Chondrocyte (in vitro differentiated cells): ENCODE measurements at places on chromosomes 12 and 14. TPM values are rescaled to one million over a fixed set of nuclear protein-coding genes. Genes with fewer than 3 reads are reported as not detected.

GRCh38 chr12:109449845-109450532 is 27.1 kb downstream of the KCTD10 start:
- H3K27ac ChIP-seq, result peak overlapping the region; percentile 43
- no peak overlapping the region for H3K4me3 ChIP-seq
- H3K27me3 ChIP-seq, result no peaks in the 10 kb centered on the region

- H3K27ac ChIP-seq, result peak overlapping the region; percentile 80
- no peak for DNase-seq
- H3K4me3 ChIP-seq, result no peak overlapping the region
- peaks cover 22% of the 10 kb centered on the region for H3K4me1 ChIP-seq
- peaks cover 1% of the 10 kb centered on the region for H3K36me3 ChIP-seq
Observed at GRCh38 chr14:37056473-37056872, 115.9 kb downstream of the SLC25A21 start.

Gene KLHL33
- not detected in 3 replicates for total RNA-seq

Gene RGS6
- total RNA-seq, result 0.12 to 0.17 TPM in 2 of 3 replicates, not detected in the other

GRCh38 chr14:53536446-53536845 is 383.3 kb upstream of the DDHD1 start:
- peaks cover 30% of the 10 kb centered on the region for H3K4me1 ChIP-seq
- no peaks in the 10 kb centered on the region for H3K27me3 ChIP-seq
- no peak for DNase-seq
- H3K4me3 ChIP-seq, result no peak overlapping the region
- H3K36me3 ChIP-seq, result no peaks in the 10 kb centered on the region

Gene CLEC1A
- total RNA-seq, result not detected in 3 replicates

GRCh38 chr14:103072595-103073366 is 11.2 kb upstream of the LBHD2 start:
- no peaks in the 10 kb centered on the region for H3K36me3 ChIP-seq
- H3K4me1 ChIP-seq, result peaks cover 14% of the 10 kb centered on the region
- H3K27me3 ChIP-seq, result no peaks in the 10 kb centered on the region
- no peak overlapping the region for H3K4me3 ChIP-seq
- H3K27ac ChIP-seq, result peak overlapping the region; percentile 69

Gene FOXN4
- total RNA-seq, result not detected in 3 replicates

DNA sequence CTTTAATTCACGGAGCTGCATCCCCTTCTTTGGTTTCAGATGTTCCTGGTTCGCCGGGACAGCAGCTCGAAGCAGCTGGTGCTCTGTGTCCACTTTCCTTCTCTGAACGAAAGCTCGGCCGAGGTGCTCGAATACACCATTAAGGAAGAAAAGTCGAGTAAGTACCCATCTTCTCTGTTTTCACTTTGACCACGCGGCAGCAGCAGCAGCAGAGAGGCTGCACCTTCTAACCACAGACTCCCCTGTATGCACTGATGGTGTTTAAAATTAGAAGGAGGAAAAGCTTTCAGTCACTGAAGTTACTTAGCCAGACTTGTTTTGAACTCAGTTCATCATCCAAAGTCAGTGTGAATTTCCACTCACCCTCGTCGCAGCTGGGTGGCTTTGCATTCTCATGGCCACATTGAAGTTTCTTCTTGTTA is 63.8 kb downstream of the RIN3 start:
- no peaks in the 10 kb centered on the region for H3K4me1 ChIP-seq
- no peak for DNase-seq
- H3K36me3 ChIP-seq, result peaks cover 25% of the 10 kb centered on the region

Gene PLEKHG7
- total RNA-seq, result not detected in 3 replicates

DNA sequence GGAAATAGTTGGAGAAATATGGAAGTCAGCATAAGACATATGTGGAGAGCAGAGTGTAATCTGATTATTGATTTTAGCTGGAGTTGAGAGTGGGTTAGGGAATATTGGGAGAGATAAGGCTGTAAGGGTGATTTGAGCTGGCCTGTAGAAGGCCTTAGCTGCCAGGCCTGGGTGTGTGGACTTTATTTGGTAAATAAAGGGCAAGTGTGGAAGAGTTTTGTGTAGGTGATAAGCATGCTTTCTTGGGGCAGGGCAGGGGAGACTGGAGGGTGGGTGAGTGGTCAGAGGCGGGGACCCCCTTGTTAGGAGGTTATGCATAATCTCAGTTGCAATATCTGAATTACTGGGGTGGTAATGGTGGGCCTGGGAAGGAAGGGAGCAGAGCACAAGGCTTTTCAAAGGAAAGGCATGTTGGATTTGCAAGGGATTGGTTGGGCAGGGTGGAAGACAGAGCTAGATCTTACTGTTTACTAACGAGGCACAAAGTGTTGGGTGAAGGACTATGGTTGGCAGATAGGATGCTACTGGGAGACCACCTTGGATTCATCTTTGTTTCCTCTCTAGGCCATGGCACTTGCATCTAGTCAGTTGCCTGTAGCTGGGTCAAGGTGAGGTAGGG is 5.5 kb downstream of the KHNYN start:
- H3K4me3 ChIP-seq, result no peak overlapping the region
- H3K27ac ChIP-seq, result peak overlapping the region; percentile 76
- no peaks in the 10 kb centered on the region for H3K27me3 ChIP-seq
- DNase-seq, result no peak
- peaks cover 42% of the 10 kb centered on the region for H3K4me1 ChIP-seq

DNA sequence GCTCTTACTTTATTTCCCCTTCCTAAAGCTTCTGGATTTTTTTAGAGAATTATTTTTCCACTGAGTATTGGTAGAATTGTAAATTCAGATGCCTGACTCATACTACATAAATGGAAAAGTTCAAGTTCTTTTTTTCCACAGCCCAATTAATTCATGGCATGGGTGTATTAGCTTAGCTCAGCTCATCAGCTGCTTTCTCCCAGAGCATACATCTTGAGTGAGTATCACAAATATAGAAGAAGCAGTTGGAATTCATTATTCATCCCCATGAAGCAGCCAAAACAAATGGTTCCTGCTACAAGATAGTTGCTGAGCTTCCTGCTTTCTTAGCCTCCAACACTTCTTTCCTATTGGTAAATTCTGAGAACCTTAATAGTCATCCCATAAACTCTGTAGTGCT is 105.1 kb downstream of the C12orf50 start:
- peaks cover 2% of the 10 kb centered on the region for H3K27me3 ChIP-seq
- H3K27ac ChIP-seq, result no peak overlapping the region
- no peak overlapping the region for H3K4me3 ChIP-seq

Gene FAR2
- 11.1 to 19.6 TPM (median 19.3 TPM) in 3 replicates for total RNA-seq

Gene NEMP1
- total RNA-seq, result 11.7 to 14.7 TPM (median 12.9 TPM) in 3 replicates

DNA sequence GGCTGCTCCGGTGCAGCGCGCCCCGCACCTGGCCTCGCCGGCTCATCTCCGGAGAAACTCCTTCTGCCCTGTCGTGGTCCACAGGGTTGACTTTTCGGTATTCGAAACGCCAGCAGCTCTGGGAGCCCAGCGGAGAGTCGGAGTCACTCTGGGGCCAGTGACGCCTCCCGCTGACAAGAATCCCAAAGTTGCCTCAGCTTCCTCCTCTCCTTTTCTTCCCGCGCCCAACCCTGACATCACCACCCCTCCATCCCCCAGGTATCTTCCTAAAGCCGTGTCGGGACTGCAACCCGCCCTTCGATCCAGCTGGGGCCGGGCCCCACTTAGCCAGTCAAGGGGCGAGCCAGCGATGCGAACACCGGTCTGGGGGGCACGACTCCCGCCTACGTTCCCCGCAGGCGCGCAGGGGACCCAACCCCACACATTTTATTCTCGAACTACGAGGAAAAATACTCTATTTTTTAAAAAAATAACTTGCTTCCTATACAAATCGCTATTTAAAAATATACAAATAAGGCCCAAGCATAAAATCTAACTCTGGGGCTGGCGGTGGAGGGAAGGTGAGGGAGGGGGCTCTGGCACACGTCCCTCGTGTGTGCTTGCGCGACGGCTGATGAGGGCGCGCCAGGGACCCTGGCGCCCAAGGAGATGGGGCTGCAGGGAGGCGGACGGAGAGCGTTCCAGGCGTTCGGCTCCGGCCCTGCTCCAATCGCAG is 2.1 kb downstream of the NKX2-8 start:
- H3K4me3 ChIP-seq, result peak overlapping the region; percentile 41
- H3K4me1 ChIP-seq, result peaks cover 9% of the 10 kb centered on the region
- H3K27me3 ChIP-seq, result peaks cover 54% of the 10 kb centered on the region
- H3K27ac ChIP-seq, result no peak overlapping the region

Gene TAMALIN
- 11.1 to 15.7 TPM (median 13.7 TPM) in 3 replicates for total RNA-seq

GRCh38 chr12:53700567-53700966 is 24.7 kb upstream of the ATP5MC2 start:
- H3K4me3 ChIP-seq, result no peak overlapping the region
- no peak overlapping the region for H3K27ac ChIP-seq
- DNase-seq, result no peak
- H3K4me1 ChIP-seq, result peaks cover 13% of the 10 kb centered on the region
- no peaks in the 10 kb centered on the region for H3K36me3 ChIP-seq

DNA sequence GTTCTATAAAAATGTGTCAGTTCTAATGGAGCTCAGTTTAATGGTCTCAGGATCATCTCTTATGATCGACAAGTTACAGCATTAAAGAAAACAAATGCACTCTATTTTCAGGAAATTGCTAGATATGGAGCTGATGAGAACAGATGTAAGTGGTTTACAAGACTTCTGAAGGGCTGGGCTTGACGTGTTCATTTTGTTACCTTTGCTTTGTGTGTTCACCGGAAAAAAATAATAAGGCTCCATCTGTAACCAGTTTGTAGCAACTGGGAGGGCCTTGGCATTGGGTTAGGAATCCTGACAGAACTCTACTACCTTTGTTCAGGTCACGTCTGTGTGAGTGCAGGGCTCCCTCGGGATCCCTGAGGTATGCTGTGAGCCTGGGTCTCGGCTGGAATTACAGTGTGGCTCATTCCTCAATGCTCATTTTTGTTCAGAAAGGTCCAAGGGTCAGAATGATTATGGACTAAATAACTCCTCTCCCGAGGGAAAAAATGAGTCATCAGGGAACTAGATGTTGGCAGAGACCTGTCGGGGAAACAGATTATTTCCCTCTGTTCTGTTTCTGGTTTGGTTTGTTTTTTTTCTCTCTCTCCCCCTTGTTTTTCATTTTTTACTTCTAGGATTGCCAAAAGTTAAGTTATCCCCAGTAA is 158.0 kb downstream of the SLC5A8 start:
- H3K36me3 ChIP-seq, result no peaks in the 10 kb centered on the region
- peaks cover 28% of the 10 kb centered on the region for H3K4me1 ChIP-seq
- DNase-seq, result no peak
- peak overlapping the region; percentile 11 for H3K4me3 ChIP-seq
- no peaks in the 10 kb centered on the region for H3K27me3 ChIP-seq

- H3K4me3 ChIP-seq, result no peak overlapping the region
- no peaks in the 10 kb centered on the region for H3K4me1 ChIP-seq
- no peak overlapping the region for H3K27ac ChIP-seq
- no peak for DNase-seq
- H3K36me3 ChIP-seq, result peaks cover 2% of the 10 kb centered on the region
- peaks cover 8% of the 10 kb centered on the region for H3K27me3 ChIP-seq
Observed at GRCh38 chr12:63416788-63417187, 251.5 kb downstream of the DPY19L2 start.

DNA sequence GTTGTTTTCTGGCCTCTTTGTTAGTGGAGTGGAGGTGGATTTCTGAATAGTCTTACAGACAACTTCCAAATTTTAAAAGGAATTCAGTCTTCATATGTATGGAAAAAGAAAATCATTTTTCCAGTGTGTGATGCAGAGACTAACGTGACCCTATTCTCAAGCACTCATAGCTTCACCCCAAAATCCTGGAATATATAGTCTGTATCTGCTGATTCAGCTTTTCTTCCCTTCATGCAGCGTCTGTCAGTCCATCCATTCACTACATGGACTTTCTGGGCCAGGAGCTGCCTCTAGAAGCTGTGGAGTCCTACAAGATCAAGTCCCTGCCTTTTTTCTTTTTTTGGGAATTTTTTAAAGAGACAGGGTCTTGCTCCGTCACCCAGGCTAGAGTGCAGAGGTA is 23.8 kb downstream of the KLC1 start:
- no peak for DNase-seq
- H3K36me3 ChIP-seq, result peaks cover 17% of the 10 kb centered on the region
- peak overlapping the region; percentile 90 for H3K27ac ChIP-seq
- H3K4me1 ChIP-seq, result peaks cover 54% of the 10 kb centered on the region
- no peaks in the 10 kb centered on the region for H3K27me3 ChIP-seq

Gene CAMKK2
- 33.7 to 42.7 TPM (median 36.0 TPM) in 3 replicates for total RNA-seq

Gene B4GALNT3
- 2.9 to 6.1 TPM (median 3.5 TPM) in 3 replicates for total RNA-seq

Gene TTC5
- 16.3 to 29.5 TPM (median 17.3 TPM) in 3 replicates for total RNA-seq

Gene EPYC
- total RNA-seq, result not detected in 3 replicates

DNA sequence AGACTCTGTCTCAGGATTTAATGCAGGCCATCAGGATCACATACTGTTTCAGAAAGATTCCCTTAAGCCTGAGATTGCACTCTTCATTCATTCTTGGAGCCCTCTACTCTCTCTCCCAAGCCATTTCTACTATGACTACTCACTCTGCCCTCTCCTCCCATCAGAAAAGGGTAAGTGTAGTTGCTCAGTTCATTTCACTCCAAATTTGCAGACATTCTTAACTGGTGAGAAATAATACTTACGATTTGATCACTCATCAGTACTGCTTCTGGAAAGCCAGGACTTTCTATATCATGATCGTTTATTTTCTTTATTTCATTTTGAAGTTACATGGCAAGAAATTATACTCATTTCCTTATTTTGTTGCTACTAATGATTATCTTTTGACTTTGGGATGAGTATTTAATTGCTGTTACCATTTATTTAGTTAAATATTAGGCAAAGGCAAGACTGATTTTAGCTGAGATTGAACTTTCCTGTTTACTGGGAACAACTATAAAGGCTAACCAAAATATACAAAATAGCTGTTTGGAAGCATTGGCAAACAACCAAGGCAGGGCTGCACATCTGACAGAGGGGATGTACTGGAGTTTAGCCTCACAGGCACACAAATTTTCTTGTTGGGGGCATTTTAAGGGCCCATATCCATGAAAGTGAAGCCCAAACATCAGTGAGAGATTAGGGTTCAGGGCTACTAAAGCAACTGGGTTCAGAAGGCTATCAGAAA is 4.1 kb upstream of the RERG start:
- H3K27me3 ChIP-seq, result no peaks in the 10 kb centered on the region
- DNase-seq, result no peak
- H3K36me3 ChIP-seq, result no peaks in the 10 kb centered on the region
- H3K27ac ChIP-seq, result no peak overlapping the region
- H3K4me1 ChIP-seq, result peaks cover 29% of the 10 kb centered on the region

Gene SLC38A4
- 10.0 to 19.7 TPM (median 11.3 TPM) in 3 replicates for total RNA-seq

GRCh38 chr12:54612225-54612750 is 22.4 kb downstream of the LACRT start:
- H3K36me3 ChIP-seq, result no peaks in the 10 kb centered on the region
- no peak overlapping the region for H3K4me3 ChIP-seq
- H3K27ac ChIP-seq, result no peak overlapping the region

Gene AICDA
- total RNA-seq, result not detected in 3 replicates

Gene PEBP1
- total RNA-seq, result 134 to 153 TPM (median 138 TPM) in 3 replicates

DNA sequence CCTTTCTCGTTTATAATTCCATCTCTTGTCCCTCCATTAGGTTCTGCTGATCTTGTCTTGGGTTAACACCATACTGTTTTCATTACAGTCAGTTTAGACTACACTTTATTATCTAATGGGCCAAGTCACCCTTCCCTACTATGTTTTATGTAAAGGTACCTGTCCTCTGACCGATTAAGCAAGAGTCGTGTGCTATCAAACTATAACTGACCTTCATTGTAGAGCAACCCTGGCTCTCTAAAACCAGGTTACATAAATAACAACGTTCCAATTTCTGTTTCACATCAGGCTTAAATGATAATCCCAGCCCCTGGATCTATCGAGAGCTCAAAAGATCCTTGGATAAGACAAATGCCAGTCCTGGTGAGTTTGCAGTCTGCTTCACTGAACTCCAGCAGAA is 16.7 kb downstream of the OAS2 start:
- H3K36me3 ChIP-seq, result no peaks in the 10 kb centered on the region
- DNase-seq, result no peak
- H3K27me3 ChIP-seq, result peaks cover 29% of the 10 kb centered on the region
- no peak overlapping the region for H3K27ac ChIP-seq
- no peak overlapping the region for H3K4me3 ChIP-seq
- H3K4me1 ChIP-seq, result no peaks in the 10 kb centered on the region
